NCI-H1092 (cell line): ENCODE measurements at places on chromosomes 7 and 10.

DNA sequence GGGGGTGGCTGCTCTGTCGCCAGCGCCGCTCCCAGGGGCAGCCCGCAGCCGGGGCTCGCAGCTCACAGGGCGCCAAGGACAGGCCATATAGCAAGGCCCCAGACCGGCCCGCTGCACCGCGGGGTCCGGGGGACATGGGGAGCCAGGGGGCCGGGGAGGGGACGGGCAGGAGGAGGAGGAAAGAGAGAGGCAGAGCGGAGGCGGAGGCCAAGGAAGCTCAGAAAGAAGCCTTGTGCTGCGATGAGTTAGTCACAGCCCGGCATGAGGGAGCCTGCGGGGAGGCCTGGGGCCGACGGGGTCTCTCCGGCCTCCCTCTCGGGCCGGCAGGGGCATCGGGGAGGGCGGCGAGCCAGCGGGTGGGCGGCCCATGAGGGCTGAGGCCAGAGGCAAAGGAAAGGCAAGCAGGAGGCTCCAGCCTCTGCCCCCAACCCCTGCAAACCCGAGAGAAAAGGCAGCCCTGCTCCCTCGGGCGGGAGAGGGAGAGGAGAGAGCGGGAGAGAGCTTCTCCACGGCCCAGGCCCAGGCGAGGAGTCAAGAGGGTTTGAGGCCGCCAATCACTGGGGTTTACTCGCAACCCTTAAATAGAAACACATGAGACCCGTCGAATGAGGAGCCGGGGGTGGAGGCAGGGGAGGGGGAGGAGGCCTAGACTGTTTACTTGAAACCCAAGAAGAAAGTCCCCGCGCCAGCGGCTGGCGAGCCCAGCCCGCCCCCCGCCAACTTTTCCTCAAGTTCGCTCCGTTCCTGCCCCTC, 167.9 kb downstream of the NEURL1 start:
- no peak for DNase-seq

DNA sequence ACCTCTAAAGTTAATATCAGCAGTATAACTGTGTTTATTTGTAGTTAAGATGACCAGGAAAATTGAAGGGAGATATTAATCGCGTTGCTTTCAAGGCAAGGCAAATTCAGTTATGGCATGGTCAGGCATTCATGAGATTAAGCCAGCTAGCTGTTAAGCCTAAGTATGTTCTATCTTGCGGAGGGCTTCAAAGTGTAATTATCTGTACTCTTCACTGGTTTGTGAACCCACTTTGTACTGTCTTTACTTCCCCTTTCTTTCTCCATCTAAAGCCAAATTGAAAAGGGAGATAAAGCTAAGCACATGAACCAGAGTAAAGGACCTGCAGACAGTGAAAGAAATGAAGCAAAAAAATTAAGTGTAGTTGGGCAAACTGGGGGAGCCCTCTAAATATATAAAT, 483.1 kb upstream of the NRP1 start:
- DNase-seq: no peak

DNA sequence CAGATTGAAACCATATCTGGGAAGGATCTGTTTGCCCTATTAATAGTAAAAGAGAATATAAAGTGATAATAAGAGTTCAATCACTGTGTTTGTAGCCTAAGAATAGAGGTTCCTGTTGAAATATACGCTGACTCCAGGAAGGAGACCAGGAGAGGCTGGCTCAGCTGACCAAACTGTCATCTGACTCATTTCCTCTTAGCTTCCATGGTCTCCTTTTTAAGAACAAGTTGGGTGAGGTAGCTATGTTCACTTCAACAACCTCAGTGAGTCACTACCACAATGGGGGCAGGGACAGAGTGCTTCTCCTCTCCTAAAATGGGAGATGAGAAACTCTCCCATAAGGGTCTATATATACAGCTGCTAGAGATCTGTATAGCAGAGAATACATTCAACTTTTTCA, 543.3 kb downstream of the CALN1 start:
- no peak for DNase-seq

DNA sequence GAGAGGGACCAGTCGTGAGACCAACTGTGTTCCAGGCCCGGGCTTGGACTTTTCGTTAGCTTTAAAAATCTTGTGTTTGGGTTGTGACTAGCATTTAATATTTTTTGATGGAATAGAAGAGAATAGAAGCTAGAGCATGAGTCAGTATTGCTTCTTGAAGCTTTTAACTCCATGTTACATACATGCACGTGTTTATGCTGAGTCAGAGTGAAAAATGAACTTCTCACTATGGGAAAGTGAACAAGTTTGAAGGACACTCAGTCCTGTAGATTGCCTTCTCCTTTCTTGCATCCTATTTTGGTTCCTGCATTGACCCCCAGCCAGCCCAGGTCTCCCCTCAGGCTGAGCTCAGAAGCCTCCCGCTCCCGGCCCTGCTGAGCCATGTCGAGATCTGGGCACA, 31.8 kb downstream of the GHRHR start:
- no peak for DNase-seq

- no peak for DNase-seq
Observed at GRCh38 chr10:75597773-75598440, 166.5 kb downstream of the LRMDA start.

DNA sequence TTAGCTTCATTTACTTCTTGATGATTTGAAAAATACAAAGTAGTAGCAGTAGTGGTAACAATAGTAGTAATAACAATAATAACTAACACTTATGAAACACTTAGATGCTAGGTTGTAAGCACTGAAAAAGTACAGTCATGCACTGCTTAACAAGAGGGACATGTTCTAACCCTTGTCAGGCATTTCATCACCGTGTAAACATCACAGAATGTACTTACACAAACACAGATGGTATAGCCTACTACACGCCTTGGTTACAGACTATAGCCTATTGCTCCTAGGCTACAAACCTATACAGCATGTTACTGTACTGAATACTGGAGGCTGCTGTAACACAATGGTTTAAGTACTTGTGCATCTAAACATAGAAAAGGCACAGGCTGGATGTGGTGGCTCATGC, 60.6 kb downstream of the PUS7 start:
- no peak for DNase-seq

GRCh38 chr7:77791336-77791735, 6.9 kb downstream of the TMEM60 start:
- peak; percentile 8 for DNase-seq

GRCh38 chr10:102534333-102534732, 30.6 kb downstream of the SUFU start:
- no peak for DNase-seq

DNA sequence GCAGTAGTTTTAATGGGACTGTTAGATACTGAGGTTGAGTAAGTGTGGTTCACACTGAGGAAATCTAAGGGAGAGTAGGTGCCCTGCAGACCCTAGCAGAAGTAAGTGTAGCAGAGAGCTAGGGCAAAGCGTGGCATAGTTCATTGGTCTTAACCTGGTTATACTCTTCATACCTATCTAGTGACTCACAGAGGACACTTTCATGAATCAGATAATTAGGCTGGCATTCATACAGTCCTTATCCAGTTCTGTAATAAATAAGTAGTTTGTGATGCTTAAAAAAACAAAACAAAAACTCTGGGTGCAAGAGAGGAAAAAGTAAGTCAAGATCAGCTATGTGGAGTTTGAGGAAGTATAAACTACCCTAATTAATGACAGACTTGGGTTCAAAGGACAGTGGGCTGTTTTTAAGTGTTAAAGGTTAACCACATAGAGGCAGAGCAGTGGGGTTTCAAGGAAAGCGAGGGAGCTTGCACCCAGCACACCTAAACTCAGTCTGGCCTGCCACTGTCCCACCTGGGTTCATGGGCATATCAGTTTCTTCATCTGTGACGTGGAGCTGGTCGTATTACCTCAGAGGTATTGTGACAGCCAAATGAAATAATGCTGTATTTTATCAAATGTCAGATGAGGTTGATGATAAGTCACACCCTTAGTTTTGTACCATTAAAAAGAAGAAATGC, 27.1 kb downstream of the LMTK2 start:
- DNase-seq: no peak

DNA sequence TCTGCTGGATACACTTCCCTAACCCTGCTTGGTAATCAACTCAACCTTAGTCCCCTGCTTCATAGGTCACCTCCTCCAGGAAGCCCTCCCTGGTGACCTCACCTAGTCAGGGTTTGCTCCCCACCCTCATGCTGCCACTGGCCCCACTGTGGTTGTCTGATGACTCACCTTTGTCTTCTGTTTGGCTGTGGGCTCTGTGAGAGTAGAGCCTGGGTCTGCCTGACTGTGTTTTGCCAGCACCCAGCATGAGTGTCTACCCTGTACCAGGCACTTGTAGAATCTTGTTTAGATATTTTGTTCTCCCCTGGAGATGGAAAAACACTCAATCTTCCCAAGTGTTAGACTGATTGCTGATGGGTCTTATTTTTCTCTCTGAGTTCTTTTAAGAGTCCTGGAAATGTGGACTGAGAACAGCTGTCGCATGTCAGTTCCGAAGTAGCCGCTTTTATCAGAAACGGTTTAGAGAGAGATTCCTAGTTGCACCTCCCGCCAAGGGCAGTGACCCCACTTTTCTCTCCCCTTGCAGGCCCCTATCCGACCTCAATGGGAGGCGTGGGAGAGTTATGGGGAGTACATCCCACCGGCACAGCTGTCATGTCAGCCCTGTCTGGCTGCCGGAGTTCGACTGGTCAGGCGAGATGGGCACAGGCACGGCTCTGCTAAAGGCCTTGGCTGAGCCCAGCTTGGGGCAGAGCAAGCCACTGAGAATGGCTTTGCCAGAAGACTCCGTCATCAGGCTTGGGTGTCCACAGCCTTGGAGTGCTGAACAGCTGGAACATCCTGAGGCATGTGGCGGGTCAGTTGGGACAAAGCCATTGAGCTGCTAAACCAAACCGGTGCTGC, 134.3 kb downstream of the GRK5 start:
- no peak for DNase-seq

DNA sequence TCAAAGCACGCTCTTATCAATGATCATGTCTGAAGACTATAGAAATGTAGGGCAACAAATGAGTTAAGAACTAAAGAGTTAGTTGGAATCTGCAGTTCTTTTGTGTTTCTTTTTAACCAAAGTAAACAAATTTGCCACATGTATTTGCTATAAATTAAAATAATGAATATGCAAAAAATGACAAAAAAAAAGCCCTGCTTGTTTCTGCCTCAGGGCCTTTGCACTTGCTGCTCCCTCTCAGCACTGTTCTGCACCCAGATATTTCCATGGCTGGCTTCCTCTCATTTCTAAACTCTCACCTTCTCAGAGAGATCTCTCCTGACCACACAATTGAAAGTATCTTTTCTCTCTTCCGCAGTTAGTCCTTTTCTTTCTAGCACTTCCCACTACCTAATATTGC, 181.8 kb upstream of the YAE1 start:
- DNase-seq: no peak

- no peak for DNase-seq
Observed at GRCh38 chr10:68861253-68861652, 33.9 kb downstream of the STOX1 start.

DNA sequence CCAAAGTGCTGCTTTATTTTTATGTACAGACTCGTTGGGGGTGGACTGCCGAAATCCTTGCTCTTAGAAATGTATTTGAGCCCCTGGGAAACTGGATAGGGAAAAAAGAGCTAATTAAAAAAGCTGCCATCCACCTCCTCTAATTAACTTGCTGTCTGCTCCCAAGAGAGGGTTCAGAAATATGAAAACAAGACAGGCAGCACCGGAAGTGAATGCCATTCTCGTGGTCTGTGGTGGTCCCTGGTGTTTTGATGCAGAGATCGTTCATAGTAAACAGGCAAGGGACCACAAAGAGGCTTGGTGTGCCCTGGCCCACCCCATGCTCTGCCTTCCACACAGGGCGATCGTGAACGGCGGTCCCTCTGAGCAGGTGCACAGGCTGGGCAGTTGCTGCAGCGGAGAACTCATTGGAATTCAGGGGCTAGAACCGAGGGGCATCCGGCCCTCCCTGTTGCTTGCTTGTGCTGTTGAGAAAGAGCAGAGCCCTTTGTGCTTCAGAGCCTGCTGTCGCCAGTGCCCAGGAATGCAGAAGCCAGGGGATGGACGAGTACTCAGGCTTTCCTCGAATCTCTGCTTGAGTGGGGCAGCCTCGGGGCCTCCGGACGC, 79.1 kb upstream of the BTBD16 start:
- DNase-seq: no peak

- DNase-seq: no peak
Observed at GRCh38 chr7:71626206-71626605, 494.3 kb downstream of the GALNT17 start.

DNA sequence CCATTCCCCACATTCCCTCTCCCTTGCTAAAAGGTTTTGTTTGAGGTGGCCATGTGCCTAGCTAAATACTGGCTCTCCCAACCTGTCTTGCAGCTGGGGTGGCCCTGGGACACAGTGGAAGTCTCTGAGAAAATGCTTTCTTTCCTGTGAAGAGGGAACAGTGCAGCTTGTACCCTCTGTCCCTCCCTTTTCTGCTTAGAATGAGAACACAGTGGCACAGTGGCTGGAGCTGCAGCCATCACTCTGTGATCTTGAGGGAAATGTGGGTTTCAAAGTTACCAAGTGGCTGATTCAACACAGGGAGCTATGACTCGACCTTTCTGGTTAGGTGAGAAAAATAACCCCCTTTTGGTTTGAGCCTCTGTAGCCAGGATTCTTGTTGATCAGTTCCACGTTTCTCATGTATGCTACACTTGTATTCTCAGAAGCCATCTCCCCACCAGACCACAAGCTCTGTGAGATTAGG, 62.7 kb upstream of the CARD11 start:
- DNase-seq: no peak

DNA sequence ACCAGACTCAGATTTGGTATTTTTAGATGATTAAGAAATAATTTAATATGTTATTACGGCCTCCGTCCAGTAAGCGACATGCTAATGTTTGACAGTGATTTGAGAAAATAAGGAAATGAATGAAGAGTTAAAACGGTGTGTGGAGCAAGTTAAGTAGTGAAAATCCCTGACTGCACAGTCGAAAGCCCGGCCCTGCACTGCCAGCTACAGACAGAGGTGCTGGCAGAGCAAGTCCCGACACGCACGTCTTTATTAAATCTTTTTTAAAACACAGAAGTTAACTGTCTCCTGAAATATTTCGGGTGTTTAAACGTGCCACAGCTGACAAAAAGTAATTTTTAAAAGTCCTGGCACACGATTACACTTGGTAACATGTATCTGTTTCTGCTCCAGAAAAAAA, 293.4 kb upstream of the RNF32 start:
- DNase-seq: no peak

- no peak for DNase-seq
Observed at GRCh38 chr10:132606031-132606491, 68.5 kb downstream of the INPP5A start.

DNA sequence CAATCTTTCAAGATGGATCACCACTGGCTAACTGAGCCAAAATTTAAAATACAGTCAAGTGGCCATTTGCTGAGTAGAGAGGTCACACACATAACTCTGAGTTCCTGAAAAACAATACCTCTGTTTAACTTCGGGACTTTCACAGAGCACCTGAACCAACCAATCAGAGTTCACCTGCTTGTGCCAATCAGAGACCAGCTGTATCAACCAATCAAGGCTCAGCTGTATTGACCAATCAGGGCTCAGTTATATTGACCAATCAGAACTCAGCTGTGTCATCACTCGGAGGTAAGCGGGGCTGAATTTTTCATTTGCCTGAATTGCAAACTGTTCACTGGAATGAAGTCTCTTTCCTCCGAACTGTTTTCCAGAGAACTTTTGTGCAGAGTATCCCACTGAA, 10.0 kb upstream of the CPXM2 start:
- DNase-seq: no peak
